ENCODE measurements at places on chromosomes 1 and 21.

GRCh38 chr1:85397490-85398032, 67.4 kb downstream of the DDAH1 start:
- no peak for DNase-seq

- DNase-seq, result peak; percentile 27
Observed at GRCh38 chr1:2174348-2175054, 20.1 kb downstream of the FAAP20 start.

- no peak for DNase-seq
Observed at GRCh38 chr1:15180945-15181523, 27.5 kb downstream of the TMEM51 start.

DNA sequence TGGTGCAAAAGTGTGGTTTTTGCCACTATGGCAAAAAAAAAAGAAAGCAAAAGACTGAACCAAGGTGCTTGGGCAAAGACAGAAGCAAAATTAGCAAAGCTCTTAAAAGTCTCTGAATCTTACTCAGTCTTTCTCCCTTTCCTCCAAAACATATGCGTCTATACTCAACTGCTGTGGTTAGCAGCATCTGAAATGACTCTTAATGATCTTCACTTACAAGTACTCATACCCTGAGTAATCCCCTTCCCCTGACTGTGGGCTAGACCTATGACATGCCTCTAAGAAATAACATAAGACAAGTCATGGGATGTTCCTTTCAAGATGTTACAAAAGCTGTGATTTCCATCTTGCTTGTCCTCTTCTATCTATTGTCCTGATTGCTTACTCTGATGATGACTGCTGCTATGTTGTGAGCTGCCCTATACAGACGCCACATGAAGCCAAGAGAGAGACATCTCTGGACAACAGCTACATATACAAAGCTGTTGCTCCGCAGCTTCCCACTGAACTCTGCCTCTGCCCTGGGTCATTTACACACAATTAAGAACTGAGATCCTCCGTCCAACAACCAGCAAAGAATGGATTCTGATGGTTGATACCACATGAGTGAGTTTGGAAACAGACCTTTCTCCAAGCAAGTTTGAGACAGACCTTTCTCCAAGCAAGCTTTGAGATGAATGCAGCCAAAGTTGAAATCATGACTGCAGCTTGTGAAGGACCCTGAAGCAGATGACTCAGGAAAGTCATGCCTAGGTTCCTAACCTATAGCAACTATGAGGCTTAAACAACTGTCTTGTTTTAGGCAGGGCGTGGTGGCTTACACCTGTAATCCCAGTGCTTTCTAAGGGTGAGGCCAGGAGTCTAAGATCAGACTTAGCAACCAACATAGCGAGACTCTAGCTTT, 55.2 kb downstream of the PUM1 start:
- DNase-seq, result peak; percentile 44

- no peak for DNase-seq
Observed at GRCh38 chr1:247118946-247119446, 14.8 kb upstream of the ZNF669 start.

DNA sequence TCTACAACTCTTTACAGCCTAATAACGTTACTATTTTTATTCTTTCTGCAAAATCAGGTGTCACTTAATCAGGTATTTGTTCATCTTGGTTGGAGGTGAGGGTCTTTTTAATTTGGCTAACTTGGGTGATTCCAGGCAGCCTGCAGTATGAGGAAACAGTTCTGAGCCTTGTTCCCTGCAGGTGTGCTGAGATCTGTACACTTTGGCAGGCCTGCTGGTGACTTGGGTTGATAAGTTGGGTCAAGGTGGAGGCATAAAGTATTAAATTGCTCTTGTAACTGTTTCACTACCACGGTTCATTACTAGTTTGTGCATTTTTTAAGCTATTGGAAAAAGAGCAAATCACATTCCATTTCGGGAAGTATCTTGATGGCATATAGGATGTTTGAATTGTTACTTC, 10.0 kb downstream of the MAP3K21 start:
- DNase-seq, result no peak

- DNase-seq, result no peak
Observed at GRCh38 chr1:158992787-158993312, 16.9 kb upstream of the IFI16 start.

DNA sequence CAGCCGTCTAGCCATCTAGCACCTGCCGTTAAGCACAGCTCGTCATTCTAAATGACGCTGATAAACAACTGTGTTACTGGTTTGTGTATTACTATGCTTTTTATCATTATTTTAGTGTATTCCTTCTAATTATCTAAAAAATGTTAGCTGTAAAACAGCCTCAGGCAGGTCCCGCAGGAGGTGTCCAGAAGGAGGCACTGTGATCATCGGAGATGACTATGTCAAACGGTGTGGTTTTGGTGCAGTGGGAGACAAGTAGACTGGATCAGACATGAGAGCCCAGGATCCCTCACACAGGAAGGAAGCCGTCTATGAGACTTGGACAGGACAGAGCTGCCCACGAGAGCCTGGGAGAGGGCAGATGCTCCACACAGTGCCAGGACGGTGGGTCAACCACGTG, 55.3 kb upstream of the COL6A1 start:
- no peak for DNase-seq

DNA sequence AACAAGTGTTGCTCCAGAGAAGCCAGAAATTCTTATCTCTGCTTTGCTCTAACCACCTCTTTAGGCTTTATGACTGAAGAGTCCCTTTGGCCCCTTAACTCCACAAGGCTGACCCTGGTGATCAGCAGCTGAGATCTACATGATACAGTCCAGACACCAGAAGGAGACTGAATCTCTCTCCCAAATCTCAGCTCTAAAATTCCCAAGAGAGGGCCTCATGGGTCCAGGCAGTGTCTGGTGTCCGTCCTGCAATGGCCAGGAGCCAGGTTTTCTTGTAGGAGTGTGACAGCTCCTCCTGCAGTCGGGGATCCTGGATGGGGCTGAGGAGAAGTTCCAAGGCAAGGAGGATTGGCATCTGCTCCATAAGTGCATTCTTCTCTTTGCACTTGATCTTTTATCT, 35.3 kb downstream of the L1TD1 start:
- DNase-seq, result no peak

DNA sequence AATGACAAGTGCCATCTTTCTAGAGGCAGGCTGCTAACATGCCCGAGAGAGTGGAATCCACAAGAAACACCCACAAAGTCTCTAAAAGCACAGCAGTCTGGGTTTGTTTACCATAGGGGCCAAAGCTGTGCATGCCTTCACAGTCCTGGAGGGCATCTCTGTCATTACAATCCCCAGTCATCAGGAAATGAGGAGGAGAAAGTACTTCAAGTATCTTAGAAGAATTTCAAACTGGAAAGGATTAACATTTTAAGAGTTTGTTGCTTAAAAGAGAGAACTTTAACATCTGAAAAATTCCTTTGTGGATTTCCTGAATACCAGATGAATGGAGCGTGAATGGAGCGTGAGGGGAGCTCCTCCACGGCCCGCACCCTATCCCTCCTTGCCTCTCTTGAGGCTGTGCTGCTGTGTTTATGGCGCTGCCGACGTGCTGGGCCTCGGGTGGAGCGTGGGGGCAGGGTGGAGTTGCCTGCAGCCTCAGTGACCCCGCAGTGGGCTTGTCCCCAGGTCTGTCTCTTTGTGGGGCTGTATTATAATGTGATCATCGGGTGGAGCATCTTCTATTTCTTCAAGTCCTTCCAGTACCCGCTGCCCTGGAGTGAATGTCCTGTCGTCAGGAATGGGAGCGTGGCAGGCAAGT, 23.3 kb downstream of the SLC6A17 start:
- DNase-seq, result no peak

GRCh38 chr1:154483941-154484803, 17.8 kb upstream of the TDRD10 start:
- no peak for DNase-seq

DNA sequence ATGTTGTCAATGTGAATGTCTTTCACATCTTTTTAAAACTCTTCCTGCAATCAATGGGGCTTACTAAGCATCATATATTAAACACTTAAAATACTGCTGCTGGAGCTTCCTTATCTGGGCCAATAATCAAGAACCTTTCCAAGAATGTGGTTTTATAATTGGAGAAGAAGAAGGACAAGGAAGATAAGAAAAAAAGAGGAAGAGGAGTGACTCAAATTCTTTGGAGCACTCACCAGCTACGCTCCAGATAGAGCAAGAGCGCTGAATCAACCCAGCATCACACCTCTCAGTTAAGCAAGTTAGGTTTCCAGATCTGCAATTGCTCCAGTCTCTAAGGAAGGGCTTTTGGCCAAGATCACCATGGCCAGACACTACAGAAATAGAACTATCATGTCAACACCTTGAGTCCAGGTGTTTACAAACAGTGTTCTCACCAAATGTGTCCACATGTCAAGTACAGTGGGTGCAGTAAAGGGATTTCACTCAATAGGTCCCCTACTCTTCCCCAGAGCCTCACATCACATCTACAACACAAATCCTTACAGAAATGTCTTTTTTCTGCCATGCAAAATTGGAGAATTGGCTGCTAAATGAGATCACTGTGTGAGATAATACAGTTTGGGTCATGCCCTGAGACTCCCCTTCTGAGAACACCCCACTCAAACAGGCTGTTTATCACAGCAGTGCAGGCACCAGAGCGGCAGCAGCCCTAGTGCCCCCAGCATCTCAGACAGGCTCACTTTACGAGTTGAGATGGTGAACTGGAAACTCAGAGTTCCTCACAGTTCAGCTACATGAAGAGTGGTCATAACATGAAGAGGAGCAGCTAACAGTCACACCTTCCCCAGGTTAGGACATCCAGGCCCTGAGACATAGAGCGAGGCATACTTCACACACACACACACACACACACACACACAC, 1.7 kb upstream of the SPRR2B start:
- DNase-seq, result no peak

DNA sequence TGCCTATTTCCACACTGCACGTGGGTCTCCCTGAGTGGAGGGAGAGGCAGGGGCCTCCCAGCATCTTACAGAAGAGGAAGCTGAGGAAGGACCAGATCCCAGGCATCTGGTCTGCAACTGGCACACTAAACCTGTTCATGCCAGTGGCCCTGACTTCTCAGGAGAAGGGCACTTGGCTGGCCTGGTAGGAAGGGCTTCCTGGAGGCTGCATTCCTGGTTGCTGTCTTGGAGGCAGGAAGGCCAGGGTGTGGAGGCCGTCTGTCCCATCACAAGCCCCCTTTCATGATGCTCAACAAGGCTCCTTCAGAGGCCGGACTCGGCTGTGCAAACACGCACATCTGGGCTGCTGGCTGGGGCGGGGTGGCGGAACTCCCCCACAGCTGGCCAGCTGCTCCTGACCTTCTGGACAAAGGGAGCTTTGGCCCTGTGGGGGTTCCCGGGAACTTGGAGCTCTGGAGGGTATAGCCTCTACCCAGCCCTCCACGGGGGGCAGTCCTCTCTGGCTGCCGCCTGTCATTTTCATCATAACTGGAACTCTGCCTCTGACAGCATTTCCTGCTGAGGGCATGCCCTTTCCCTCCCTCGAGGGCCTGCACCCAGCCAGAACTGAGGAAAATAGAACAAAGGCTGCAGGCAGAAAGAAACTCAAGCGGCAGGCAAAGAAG, 39.2 kb upstream of the POU3F1 start:
- no peak for DNase-seq

GRCh38 chr1:210456731-210457255, 128.1 kb downstream of the HHAT start:
- DNase-seq, result no peak

GRCh38 chr1:245133995-245134715, 20.6 kb upstream of the KIF26B start:
- no peak for DNase-seq

DNA sequence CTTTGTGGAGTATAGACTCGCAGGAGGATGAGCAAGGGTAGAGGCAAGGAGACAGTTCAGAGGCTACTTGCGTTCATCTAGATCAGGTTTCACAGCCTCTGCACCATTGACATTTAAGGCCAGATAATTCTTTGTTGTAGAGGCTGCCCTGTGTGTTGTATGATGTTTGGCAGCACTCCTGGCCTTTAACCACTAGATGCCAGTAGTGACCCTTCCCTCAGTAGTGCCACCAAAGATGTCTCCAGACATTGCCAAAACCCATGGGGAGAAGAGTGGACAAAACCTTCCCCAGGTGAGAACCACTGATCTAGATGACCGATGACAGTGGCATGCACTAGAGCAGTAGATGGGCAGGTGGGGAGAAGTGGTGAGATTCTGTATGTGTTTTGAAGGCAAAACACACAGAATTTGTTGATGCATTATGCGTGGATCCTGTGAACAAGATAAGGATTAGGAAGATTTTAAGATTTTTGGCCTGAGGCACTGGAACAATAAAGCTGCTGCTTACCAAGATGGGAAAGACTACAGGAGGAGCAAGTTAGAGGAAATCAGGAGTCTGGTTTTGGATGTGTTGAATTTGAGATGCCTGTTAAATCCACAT, 9.9 kb upstream of the COG2 start:
- no peak for DNase-seq

DNA sequence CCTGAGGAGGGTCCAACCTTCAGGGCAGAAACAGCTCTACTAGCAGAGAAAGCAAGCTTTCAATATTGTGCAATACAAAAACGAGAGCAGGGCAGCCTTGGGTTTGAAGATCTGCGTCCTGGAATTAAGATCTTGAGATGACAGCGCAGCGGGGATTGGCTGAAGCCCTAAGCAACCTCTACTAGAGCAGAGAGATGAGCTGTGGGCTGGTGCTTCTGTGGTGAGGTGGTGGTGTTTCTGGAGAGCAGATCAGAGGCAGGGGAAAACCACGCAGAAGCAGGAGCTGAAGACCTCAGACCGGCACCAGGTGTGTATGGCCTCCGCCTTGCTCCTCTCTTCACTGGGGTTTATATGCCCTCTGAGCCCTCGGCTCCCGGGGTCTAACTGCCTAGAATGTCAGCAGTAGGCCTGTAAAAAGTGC, 12.5 kb downstream of the TRAF3IP3 start:
- peak; percentile 86 for DNase-seq

DNA sequence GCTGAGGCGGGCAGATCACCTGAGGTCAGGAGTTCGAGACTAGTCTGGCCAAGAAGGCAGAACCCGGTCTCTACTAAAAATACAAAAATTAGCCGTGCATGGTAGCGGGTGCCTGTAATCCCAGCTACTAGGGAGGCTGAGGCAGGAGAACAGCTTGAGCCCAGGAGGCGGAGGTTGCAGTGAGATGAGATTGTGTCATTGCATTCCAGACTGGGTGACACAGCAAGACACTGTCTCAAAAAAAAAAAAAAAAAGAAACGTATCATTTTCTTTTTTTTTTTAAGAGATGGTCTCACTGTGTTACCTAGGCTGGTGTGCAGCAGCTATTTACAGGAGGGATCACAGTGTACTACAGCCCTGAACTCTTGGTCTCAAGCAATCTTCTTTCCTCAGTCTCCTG, 47.3 kb downstream of the ITGB3BP start:
- no peak for DNase-seq

DNA sequence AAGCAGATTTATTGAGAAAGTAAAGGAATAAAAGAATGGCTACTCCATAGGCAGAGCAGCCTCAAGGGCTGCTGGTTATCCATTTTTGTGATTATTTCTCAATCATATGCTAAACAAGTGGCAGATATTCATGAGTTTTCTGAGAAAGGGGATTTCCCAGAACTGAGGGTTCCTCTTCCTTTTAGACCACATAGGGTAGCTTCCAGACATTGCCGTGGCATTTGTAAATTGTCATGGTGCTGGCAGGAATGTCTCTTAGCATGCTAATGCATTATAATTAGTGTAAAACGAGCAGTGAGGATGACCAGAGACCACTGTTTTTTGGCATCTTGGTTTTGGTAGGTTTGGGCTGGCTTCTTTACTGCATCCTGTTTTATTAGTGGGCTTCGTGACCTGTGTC, 16.8 kb upstream of the FMN2 start:
- no peak for DNase-seq

GRCh38 chr1:214658785-214659184, 55.8 kb downstream of the CENPF start:
- no peak for DNase-seq

All from CD4-positive, alpha-beta T cell treated with Interleukin-15 for 4 hours (primary cell).